MCF 10A (cell line): ENCODE measurements at places on chromosomes 12 and 14.

- DNase-seq: no peak
Observed at GRCh38 chr12:114335607-114336006, 70.3 kb downstream of the TBX5 start.

GRCh38 chr12:124745891-124746570 lies 117.6 kb downstream of the SCARB1 start:
- DNase-seq: peak; percentile 91

DNA sequence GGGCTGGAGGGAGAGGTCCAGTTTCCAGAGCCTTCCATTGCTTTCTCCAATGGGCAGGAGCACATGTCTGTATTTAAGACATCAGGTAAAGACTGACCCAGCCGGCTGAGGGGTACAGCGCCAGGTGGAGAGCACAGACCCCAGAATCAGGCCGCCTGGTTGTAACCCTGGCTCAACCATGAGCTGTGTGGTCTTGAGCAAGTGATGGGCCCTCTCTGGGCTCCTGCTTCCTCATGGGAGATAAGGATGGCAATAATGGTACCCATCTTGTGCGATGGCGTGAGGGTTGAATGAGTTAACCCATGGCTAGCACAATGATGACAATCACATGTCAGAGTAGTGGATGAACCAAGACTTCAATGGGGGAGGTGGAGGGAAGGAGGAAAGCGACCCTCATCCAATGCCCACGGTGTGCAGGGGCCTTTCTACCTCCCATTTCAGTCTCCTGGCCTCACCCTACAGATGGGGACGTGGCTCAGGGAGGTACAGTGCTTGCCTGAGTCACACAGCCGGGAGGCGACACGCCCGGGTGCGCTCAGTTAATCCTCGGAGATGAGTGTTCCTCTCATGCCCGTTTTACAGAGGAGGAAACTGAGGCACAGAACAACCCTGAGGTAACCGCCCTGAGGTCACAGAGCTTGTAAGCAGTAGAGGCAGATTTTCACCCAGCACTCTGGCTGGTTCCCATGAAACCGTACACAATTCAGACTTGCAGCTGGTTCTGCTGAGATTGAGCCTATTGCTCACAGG lies 163.9 kb downstream of the RBM19 start:
- DNase-seq: no peak

GRCh38 chr12:16605642-16606116 lies 283 bp downstream of the LMO3 start:
- DNase-seq: peak; percentile 26
